ENCODE measurements at places on chromosomes 3 and 15. TPM values are rescaled to one million over a fixed set of nuclear protein-coding genes. Genes with fewer than 3 reads are reported as not detected.

STX19 gene
- 0.28 TPM for total RNA-seq

FAM107A gene
- total RNA-seq = 38.0 TPM

CEP97 gene
- 7.7 TPM for total RNA-seq

GRCh38 chr15:63392361-63393009 lies 10.8 kb upstream of the CA12 start:
- DNase-seq = no peak

DNA sequence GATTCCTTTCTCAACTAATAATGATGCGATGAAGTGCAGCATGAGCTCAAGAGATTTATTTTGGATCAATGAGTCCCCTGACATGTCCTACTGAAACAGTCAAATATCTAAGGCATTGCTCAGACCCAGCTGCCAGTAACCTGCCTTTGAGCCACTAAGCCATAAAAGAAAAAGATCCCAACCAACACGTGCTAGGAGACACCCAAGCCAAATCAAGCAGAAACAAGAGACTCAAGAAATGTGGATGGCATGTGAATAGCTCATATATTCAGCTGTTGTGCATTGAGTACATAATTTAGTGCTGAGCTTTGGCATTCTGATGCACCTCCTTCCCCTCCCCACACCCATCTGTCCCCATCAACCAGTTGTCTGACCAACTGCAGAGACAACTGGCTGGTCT lies 29.2 kb downstream of the GJD2 start:
- DNase-seq = no peak

All from right cardiac atrium (tissue), 5 donors.